Stromal cell of bone marrow (primary cell): ENCODE measurements at places on chromosomes 2 and 18.

- DNase-seq: no peak
Observed at GRCh38 chr2:214127170-214127569, 283.7 kb upstream of the VWC2L start.

DNA sequence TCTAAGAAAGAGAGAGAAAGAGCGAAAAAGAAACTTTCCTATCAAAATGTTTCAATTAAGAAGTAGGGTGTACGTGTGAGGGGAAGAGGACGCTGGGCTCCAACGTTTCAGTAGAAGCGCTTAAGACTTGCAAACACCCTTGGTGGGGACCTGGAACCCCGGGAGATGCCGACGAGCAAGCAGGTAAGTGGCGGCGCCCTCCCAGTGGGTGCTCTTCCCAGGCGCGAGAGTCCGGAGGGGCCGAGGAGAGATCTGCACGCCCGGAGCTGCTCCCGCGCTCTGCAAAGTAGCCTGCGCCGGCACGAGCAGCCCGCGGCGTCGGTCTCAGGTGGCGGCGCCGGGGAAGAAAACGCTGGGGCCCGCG, 678 bp upstream of the OTX1 start:
- DNase-seq: no peak

GRCh38 chr2:169031202-169031601, at the start of gene ABCB11:
Gene ABCB11, minus strand, starts transcription at chr2:169031324. Its CDS starts 13,199 bp downstream, at chr2:169018125.
- DNase-seq: no peak

DNA sequence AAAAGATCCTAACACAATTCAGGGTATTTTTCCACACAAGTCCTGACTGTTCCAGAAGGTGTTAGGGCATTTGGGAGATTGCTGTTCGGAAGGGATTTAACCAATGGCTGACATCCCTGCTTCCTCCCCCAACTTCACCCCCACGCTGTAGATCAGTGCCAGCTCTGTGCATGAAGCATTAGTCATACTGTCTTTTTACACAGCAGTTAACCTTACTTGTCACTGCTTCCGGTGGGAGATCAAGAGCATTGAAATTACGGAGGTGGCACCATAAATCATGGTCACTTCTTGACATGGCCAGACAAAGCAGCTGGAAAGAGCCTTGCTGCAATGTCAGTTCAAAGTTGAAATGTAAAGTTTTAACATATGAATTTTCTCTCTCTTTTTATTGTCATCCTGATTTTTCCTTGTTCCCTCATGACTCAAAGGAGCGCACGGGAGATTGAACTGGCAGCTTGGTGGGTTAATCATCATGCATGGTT, 70.2 kb downstream of the HRH4 start:
- no peak for DNase-seq

DNA sequence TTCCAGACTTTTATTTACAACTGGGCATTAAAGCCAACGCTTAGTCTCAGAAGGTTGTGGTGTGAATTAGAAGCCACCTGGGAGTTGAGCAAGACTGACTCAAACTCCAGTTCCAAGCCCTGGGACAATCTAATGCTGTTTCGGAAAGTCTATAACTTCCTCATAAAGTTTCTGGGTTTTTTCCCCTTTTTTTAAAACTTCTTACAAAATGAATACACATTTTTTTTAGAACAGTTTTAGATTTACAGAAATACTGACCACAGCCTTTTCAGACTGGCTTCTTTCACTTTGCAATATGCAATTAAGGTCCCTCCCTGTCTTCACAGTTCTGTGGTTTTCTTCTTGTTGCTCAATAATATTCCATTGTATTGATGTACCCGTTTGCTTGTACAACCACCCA, 115.9 kb upstream of the TWIST2 start:
- peak; percentile 38 for DNase-seq

- no peak for DNase-seq
Observed at GRCh38 chr2:215414674-215415073, 21.2 kb downstream of the FN1 start.

DNA sequence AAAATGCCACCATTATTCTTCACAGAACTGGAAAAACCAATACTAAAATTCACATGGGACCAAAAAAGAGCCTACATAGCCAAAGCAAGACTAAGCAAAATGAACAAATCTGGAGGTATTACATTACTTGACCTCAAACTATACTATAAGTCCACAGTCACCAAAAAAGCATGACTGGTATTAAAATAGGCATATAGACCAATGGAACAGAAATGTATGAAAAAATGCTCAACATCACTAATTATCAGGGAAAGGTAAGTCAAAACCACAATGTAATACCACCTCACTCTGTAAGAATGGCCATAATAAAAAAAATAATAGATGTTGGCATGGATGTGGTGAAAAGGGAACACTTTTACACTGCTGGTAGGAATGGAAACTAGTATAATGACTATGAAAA, 158.6 kb downstream of the CDH2 start:
- DNase-seq: no peak

- peak; percentile 74 for DNase-seq
Observed at GRCh38 chr2:74864728-74865722, 31.1 kb downstream of the HK2 start.

DNA sequence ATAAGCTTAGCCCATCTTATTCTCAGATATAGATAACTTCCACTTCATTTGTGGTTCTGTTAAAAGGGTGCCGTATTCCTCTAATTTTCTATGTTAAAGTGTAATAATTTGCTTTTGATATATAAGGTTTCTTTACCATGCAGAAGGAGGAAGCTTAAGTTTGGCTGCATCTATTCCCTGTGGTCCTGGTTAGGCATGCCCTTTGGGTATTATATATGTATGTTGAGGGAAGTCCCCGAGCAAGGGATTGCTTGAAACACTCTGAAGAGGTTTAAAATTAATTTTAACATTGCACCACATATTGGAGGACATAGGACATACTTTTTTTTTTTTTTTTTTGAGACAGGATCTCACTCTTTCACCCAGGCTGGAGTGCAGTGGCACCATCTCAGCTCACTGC, 16.9 kb upstream of the MYO1B start:
- DNase-seq: no peak

GRCh38 chr2:40043191-40043590, 264.1 kb upstream of the THUMPD2 start:
- peak; percentile 48 for DNase-seq

DNA sequence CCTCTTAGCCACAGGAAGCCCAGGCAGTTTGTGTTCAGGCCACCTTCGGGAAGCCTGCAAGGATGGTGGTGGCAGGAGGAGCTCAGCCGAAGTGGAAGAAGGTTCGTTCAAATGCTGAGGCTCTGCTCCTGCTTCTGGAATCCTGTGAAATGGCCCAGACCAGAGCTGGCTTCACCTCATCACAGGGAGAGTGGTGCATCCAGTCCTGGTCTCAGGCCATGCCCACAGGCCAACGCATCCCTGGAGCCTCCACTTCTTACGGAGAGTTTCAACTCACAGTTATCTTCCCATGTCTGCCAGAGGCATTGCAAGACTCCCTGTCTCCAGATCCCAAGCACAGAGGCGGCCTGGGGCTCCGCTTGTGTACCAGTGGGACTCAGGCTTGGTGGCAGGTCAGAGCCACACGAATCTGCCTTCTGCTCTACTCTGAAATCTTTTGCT, 82.3 kb downstream of the NDUFA10 start:
- no peak for DNase-seq

DNA sequence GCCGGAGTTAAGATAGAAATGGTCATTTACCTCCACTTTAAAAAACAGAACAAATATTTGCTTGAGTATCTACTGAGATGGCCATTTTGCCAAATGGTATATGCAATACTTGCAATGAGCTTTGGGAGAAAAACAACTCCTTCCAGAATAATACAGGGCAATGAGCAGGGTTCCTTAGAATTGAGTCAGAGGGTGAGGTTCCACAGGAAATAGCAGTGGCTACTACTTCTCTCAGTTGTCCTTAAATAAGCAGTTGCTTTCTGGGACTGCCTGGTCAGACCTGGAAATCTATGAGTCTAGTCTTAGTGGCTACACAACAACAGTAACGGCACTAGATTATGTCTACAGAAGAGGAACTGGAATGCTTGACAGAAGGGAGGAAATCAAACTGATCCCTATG, 80.9 kb upstream of the CCDC85A start:
- peak; percentile 27 for DNase-seq

GRCh38 chr2:149709496-149710263, 122.1 kb upstream of the MMADHC start:
- no peak for DNase-seq

DNA sequence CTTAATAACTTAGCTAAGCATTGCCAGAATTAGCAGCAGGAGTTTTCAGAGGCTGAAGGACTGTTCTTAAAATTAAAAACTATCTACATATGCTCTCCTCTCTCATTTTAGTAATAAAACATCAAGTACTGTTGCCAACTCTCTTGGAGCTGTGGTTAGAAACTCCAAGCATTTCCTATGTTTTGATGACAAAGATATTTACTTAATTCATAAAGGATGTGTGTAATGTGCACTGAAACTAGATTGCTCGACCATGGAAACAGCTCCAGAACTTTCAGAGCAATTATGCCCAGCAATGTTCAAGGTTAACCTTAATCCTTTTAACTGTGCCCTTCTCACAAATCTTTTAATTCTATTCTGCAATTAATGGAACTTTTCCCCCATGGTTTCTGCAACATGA, 8.4 kb downstream of the GRP start:
- peak; percentile 28 for DNase-seq

DNA sequence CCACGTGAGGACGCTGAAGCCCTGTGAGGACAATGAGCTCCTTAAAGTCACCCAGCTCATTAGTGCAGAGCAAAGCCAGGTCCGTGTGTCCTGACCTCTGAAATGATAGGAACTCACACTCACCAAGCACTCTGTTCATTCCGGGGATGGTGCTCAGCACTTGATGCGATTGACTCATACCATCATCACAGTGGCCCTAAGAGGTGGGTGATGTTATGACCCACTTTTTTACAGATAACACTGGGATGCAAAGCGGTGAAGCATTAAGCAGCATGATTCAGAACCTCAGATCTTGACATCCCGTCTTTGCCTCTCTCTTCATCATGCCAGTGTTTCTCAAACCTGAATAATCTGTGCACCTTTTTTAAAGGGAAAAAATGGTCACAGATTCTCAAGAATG, 234.8 kb downstream of the ALPK2 start:
- no peak for DNase-seq

- no peak for DNase-seq
Observed at GRCh38 chr2:155930312-155930711, 402.2 kb downstream of the NR4A2 start.
